ENCODE measurements at places on chromosomes 1 and 21.

GRCh38 chr1:208347191-208347590, 103.0 kb upstream of the PLXNA2 start:
- no peak for DNase-seq

- DNase-seq = no peak
These were observed 72.2 kb upstream of the MAN1A2 start for GRCh38 chr1:117295001-117295400.

DNA sequence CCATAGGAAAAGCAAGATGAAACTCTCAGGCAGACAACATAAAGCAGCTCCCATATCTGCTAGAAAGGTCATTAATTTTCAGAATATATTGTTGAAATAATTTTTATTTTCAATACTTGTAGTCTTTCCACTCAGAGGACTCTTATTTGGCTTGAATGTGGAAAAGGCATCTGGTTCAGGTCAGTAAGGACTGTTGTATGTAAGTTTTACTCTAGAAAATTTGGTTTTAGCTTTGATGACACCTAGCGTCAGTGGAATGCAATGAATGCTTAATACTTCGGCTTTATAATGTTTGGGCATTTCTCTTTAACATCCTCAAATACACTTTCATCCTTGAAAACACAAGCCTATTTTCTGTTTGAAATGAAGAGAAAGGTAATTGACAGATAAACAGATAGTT, 63.3 kb downstream of the LRRC40 start:
- DNase-seq = no peak

DNA sequence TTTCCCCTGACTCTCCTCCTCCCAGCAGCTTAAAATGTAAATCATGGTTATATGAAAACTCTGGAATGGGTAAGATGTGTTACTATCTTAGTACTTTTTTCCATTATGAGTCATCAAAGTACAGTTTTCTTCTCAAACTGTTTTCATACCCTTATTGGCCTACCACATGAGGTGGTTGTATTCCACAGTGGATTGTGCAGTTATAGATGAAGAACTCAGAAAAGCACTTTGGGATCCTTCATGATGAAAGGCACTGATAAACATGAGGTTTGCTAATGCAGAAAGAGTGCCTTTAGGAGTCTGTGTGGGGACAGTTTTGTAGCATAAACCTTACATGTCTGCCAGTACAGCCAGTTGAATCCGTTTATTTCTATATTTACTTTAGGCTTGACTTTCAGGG, 32.0 kb upstream of the MYOCOS start:
- no peak for DNase-seq

DNA sequence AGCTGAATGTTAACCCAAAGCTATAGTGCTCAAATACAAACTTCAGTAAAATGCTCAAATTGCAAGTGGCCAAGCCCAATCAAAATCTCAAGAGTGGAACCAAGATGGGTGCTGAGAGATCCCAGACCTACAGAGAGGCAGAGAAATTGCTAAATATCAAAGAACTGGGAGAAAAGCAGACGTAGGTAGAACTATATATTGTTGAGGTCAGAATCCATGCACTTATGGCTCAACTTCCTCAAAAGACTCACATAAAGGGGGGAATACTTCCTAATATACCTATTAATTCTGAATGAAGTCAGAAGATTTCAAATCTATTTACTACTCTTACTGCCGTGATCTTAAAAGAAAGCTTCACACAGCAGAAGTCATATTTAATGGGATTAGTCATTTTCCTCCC, 65.2 kb downstream of the PUM1 start:
- DNase-seq = no peak

DNA sequence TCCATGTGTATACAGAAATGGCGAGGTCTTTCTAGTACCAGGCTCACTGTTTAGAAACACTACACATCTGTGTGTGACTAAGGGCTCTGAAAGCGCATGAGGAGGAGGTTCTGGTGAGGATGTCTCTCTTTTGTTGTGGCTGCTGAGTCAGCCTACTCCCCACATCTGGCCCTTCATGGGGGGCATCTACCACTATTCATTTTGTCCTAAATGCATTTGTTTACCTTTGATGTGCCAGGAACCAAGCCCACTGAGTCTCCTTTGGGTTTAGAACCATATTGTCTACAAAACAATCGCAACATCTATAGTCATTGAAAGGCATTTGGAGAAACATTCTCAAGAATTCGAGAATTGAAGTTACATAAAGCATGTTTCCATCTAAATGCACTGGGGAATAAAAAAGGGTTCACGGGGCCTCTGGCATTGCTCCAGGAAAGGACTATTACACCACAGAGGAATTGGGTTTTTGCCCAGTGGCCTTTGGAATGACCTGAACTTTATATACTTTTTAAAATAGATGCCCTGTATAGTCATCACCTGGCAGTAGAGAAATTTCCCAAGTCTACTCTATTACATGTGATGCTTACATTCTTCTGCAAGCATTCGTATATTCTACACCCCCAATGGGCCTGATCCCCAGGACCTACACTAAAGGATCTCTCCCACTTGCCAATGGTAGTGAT, 35.1 kb upstream of the ADORA3 start:
- DNase-seq = no peak

- no peak for DNase-seq
These were observed 11.0 kb downstream of the EGLN1 start for GRCh38 chr1:231411036-231411531.

DNA sequence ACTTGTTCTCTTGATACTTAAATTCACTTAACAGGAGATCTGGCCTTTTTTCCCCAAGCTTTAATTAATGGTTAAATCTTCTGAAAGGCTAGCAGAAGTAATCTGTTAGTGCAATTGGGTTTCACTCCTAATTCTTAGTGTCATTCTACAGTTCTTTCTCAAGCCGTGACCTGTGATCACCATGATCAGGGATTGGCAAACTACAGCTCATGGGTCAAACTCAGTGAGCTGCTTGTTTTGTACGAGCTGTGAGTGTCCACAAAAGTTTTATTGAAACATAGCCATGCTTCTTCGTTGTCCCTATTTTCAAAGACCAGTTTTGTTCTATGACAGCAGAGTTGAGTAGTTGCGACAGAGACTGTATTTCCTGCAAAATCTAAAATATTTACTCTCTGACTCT, 109.4 kb upstream of the KCNJ15 start:
- no peak for DNase-seq

DNA sequence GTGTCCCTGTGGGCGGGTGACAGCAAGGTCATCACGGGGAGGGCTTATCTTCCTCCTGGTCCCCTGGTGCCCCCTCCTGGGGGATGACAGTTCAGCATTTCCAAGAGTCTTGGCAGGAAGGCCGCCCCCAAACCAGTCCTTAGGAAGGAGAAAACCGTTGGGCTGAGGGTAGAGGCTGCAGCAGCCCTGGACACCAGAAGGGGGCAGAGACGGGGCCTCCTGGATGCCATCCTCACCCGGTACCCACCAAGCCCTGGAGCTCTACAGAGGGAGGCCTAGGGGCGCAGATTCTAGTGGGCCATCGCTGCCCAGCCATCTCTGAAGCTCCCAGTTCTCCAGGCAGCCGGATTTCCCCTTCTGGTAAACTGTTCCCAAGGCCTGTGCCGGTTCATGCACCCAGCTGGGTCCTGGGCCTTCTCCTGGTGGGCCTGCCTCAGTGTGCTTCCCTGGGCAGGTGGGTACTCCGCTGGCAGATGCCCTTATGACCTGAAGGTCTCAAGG, 14.8 kb upstream of the ZNF669 start:
- DNase-seq = no peak

Data from activated gamma-delta T cell (primary cell).